ENCODE measurements at places on chromosomes 6 and 20. TPM values are rescaled to one million over a fixed set of nuclear protein-coding genes. Genes with fewer than 3 reads are reported as not detected.

Gene HCRTR2
- total RNA-seq = not detected

GRCh38 chr6:12134581-12134980 is 122.5 kb downstream of the HIVEP1 start:
- DNase-seq = no peak

Gene SLC13A3
- 21.0 TPM for total RNA-seq

DNA sequence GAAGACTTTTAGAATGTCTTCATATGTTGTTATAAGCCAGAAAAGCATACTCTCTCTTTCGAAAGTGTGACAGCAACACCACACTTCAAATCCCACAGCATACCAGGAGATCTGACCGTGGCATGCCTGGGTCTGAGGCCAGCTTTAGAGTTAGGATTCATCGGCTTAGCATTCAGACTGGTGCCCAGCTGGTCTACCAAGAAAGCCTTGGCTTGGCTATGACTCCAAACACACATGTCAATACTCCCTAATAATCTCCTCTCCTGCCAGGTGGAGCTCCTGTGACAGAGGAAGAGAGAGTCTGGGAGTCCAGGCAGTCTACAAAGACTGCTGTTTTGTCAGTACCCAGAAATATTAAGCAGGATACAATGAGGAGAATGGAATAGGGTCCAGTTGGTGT is 77.1 kb upstream of the MAN1A1 start:
- DNase-seq = no peak

Gene TRIM31
- total RNA-seq = not detected

Gene ENPP4
- 22.0 TPM for total RNA-seq

Gene ME1
- 30.5 TPM for total RNA-seq

- peak; percentile 82 for DNase-seq
These were observed 16.8 kb downstream of the LAMA4 start for GRCh38 chr6:112237595-112237994.

GRCh38 chr20:40442181-40442963 is 246.7 kb downstream of the MAFB start:
- DNase-seq = no peak

Gene SLC18B1
- 6.8 TPM for total RNA-seq

DNA sequence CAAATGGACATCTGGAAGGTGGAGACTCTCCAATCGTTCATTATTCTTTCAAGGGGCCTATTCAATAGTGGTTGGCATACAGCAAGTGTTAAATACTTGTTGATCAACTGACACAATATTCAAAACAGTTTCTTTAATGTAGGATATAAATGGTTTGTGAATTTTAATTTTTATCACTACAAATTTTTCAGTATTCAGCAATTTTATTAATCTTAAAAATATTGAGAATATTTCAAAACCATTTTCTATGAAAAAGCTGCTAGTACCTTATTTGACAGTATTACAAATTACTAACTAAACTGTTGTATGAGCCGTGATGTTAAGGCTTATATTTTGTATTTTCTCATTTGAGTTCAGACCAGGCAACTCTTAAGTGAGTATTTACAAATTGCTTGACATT is 32.4 kb downstream of the NCOA7 start:
- DNase-seq = no peak

Gene MATN4
- total RNA-seq = 0.22 TPM

GRCh38 chr6:43921548-43922425 is 151.8 kb downstream of the VEGFA start:
- no peak for DNase-seq

Gene RAET1E
- 0.80 TPM for total RNA-seq

DNA sequence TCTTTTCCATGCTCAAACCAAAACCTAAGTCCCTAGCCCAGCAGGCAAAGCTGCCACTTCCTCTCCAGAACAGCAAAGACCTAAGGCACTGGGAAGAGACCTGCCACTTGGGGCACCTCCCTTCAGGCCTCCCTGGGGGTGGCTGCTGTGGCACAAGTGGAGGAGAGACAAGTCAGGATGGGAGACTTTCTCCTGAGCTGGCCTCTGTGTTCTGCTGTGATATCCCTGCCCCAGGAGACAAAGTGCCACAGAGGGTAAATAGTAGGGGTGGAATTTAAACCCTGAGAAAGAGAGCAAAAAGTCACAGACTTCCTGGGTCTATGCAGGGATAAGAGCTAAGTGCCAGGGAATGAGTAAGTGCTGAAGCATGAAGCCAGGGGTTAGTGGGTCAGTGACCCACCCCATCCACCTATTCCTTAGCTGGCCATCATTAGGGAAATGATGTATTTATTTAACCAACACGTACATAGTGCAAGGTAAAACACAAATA is 84.2 kb downstream of the MRPL14 start:
- DNase-seq = peak; percentile 42

DNA sequence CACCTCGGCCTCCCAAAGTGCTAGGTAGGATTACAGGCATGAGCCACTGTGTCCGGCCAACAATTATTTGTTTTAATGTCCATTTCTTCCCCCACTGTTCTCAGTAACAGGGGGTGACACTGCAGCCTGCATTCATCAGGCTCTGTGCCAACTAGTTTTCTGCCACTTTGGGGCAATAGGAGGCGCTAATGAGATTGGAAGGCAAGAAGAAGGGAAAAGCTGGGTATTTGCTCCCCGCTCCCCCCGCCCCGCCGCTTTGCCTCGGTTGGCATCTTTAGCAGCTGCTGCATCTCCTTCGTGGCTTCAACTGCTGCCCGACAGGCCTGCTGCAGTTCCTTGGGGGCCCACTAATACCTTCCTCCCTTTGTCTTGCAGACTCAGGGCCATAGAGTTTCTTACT is 35.0 kb upstream of the MDGA1 start:
- DNase-seq = no peak

GRCh38 chr6:166691199-166691598 is 64.1 kb upstream of the RPS6KA2 start:
- no peak for DNase-seq

- peak; percentile 70 for DNase-seq
These were observed 55.0 kb upstream of the HLA-A start for GRCh38 chr6:29887330-29887818.

All from sciatic nerve (tissue), 2 donors.